ENCODE measurements at places on chromosomes 4 and X.

DNA sequence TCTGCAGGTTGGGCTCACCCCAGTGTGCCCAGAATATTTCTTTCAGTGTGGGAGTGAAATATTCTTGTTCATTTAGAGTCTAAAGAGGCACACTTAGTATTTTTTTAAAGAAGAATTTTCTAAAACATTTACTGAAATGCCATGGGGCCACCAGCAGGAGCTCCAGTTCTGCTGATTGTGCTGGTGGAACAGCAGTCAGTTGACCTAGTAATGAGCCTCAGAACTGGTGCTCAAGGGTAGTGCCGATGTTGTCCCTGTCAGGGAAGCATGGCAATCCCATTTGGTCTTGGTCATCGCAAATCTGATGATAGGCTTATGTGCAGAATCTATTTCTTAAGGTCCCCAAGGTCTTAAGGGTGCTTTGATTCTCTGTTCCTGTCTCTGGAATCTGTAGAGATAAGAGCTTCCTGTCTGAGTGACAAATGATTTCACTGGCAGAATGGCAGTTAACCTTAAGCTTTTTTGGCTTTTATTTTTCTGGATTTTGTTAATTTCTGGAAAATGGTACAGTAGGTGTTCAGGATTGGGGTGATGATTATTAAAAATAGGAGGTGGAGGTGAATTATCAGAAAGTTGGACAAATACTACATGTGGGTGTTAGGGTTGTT is 31.3 kb downstream of the JADE1 start:
- no peak for DNase-seq

DNA sequence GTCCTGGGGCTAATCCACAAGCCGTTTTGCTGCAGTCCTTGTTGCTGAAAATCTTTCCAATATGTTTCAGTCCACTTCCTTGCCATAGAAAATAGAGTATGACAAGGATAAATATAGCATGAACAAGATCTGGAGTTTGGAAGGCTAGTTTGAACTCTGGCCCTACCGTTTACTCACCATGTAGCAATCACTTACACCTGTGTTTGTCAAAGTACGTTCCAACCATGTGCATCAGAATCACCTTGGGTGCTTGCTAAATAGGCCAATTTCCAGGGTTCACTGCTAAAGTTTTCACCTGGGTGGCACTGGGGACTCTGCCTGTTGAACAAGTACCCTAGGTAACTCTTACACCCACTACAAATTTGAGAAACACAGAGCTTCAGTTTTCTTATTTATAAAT is 188.9 kb downstream of the ENOX2 start:
- no peak for DNase-seq

GRCh38 chrX:8849945-8850344 is 48.8 kb upstream of the FAM9A start:
- no peak for DNase-seq

DNA sequence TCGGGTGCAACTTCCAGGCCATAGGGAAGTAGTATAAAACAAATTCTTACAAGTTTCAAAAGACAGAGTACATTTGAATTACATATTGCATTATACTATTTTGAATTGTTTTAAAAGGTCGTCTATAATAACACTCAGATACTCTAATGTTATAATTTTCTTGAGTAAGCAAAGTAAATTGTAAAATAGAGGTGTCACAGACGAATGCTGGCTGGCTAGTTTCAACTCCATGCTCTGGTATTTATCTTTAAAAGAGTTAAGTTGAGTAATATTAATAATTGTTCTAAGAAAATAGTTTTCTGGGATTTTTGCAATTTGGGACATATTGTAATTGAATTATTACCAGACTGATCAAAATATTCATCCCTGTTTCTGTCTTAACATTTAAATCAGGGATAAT is 764.9 kb downstream of the TECRL start:
- DNase-seq: no peak

GRCh38 chrX:74049126-74049525 is 254.9 kb upstream of the ZCCHC13 start:
- no peak for DNase-seq

DNA sequence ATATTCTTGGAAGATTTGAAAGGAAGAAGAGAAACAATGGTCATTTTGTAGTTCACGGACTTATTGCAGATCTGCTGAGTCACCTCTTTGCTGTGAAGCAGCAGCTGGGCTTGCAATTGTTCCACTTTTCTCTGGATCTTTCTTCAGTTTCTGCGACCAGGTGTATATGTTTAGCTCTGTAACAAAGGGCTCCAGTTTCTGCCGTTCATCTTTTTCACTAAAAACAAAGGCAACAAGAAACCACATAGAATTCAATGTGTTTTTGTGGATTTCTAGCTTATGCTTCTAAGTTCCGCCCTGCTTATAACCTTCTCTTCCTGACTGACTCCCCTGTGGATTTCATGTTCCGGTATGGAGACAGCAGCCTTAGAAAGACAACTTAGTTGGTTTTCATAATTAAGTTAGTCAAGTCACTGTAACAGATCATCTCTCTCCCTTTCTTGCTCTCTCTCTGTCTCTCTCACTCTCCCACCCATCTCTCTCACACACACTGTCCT is 121.6 kb upstream of the EPHA5 start:
- no peak for DNase-seq

GRCh38 chr4:157838366-157838765 is 334.5 kb downstream of the GASK1B start:
- DNase-seq: no peak

GRCh38 chrX:120213438-120214265 is 37.0 kb upstream of the ZBTB33 start:
- peak; percentile 59 for DNase-seq

DNA sequence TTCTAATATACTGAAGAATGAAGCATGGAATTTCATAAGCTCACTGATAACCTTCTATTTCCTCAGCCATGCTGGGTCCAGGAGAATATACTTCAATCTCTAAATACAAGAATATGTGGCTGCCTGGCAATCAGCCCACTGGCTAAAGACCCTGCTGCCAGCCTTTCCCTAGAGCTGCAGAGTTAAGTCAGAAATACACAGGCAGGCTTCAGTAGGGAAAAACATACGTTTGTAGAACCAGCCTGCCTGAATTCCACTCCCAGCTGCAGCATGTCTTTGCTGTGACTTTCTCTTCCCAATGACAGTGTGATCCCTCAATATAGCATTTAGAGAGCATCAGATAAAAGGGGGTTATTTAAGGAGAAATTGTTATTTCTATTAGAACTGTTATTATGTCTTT is 289.1 kb downstream of the PCDH19 start:
- DNase-seq: no peak

GRCh38 chr4:55359397-55359916 is 13.4 kb downstream of the SRD5A3 start:
- no peak for DNase-seq

DNA sequence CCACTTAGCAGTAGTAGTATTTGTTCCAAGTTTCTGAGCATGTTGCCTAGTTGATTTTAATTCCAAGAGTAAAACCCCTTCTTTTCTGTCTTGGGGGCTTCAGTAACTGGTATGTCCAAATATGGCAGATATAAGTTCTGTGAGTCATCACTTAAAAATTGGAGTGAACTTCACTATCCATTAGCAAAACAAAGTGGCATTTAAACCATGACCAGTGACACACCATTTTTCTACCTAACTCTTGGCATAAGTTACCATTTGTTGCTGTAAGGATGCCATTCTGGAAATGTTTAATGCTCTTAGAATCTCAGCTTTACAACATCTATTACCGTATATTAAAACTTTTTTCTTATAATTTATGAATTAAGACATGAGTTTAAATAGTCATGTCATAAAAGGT is 102.0 kb downstream of the CBR4 start:
- DNase-seq: no peak

DNA sequence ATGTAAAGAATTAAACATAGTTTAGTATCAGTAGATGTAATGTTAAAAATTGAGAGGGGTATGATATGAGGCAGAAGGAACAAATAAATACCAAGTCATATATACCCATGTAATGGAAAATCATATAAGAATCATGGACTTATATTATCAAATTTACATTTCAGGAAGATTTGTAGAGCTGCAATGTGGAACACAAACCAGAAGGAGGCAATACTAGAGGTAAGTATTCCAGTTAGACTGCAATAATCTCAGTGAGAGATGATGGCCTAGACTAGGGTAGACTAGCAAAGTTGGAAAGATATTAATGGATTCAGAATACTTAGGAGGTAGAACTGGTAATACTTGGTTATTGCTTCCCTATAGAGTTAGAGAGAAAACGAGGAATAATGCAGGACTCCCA is 603.0 kb upstream of the KLHL4 start:
- no peak for DNase-seq

- no peak for DNase-seq
These were observed 788.4 kb downstream of the RPA4 start for GRCh38 chrX:97672138-97672537.

- DNase-seq: no peak
These were observed 99.8 kb downstream of the PPP1R2C start for GRCh38 chrX:42678133-42678532.

DNA sequence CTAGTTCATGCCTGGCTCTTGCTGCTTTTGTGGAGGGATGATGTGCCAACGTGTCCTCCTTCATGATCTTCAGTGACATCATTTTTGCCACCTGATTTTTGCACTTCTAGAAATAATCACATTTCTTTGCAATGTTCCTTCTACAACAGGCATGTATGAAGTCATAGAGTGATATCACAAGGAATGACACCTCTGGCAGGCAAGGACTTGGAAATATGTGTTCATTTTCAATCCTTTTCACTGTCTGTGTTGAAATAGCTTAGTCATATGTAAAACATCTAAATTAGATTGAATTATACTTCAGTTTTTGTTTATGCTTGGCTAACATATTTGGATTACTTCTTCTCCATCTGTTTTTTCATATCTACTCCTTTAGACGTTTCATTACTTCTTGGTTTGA is 221.2 kb upstream of the STK26 start:
- peak; percentile 7 for DNase-seq

GRCh38 chrX:15438332-15438731 is 54.1 kb upstream of the VEGFD start:
- peak; percentile 58 for DNase-seq

DNA sequence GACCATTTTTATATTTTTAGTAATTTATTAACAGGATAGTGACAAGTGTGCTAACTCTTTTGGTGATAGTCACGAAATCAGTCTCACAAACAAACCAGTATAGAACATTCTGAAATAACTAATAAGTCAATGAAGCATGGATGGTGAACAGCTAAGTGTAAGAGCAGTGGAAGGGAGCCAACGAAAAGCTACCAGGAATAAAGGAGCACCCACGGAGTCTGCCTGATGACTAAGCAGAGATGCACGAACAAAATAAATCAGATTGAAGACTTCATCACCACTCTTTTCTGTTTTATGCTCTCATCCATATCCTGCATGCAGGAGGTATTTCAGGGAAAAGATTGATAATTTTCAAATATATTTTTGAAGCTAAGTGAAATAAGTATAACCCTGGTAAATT is 891.1 kb upstream of the HS3ST1 start:
- no peak for DNase-seq

GRCh38 chr4:75494563-75494962 is 19.6 kb downstream of the RCHY1 start:
- DNase-seq: peak; percentile 82

DNA sequence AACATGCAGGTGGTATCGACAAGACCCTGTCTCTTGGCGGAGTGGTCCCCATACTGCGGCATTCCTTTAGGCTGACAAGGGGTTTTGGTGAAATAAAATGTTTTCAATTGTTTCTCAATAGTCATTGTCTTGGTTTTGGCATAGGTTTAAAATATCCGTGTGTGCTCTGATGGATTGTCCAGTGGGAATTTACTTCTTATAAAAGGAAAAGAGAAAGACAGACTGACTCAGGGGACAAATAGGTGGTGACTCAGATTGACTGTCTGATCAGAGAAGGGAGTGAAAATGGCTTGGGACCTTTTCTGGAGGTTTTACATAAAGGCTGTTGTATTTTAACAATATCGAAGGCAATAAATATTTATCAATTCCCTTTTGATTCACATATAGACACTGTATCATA is 129.8 kb downstream of the SORBS2 start:
- DNase-seq: no peak

GRCh38 chrX:72054779-72055489 is 76.8 kb downstream of the RTL5 start:
- no peak for DNase-seq

DNA sequence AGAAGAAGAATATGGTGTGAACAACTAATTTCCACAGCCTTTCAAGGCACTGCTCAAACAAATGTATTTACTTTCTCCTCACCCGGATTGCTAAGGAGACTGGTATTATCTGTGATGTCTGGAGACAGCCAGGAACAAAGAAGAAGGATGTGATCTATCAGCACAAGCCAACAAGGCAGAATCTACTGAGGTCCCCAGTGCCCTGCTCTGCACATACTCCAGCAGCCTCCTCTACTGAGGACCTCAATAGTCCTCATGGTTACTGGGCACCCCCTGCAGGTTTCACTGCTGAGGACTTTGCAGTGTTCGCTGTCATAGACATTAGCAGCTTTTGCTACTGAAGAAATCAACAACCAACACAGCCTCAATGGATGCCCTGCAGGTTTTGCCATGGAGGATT is 930.1 kb downstream of the ADGRL3 start:
- DNase-seq: no peak

- no peak for DNase-seq
These were observed 110.2 kb downstream of the GNL3L start for GRCh38 chrX:54640103-54640690.

GRCh38 chr4:151443752-151444151 is 34.8 kb downstream of the FHIP1A start:
- DNase-seq: no peak

DNA sequence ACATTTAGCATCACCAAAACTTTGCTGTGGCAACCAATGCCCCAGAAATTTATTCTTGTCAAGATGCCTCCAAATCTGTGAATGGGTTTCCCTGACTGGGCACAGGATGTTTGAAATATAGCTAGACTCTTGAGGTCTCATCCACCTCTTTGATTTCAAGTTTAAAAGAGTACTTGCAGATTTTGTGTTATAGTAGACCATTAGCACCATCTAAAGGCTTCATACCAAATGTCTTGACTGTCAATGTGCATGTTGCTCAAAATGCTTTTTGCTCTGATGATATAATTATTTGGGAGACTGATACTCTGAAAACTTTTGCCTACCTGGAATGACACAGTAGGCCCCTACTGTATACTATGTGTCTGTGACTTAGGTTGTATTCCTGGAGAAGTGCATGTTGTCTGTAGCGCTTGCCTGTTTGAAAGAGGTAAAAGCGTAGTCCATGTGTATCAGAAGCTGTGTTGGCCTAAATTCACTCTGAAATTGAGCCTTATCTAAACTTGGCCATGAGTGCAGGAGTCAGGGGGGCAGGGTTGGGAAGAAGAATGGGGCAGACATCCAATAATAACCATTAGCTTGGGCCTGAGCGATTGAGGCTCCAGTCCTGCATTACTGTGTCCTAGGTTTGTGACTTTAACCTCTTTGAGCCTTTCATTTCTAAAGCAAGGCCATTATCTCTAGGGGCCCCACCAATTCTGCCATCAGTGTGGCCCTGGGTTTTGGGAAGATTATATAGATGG is 33.8 kb downstream of the NDP start:
- DNase-seq: no peak

DNA sequence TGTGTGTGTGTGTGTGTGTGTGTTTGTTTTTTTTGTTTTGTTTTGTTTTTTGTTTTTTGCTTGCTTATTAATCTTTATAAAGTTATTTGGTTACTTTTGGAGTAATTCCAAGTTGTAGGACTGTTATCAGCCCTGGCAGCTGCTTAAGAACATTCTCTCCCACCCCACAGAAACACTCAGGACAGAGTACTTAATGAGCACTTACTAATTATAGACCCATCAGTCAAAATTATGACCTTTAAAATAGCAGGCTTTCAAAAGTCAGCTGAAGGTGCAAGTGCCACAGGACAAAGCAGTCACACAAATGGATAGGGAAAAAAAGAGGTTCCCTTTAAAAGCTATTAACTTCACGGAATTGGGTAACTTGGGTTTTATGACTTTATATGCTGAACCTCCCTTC is 69.0 kb downstream of the BEND2 start:
- no peak for DNase-seq
